Cortex of kidney (tissue), 1 donor: ENCODE measurements at places on chromosomes 4 and X.

- DNase-seq, result no peak
Observed at GRCh38 chr4:16942491-16942890, 44.0 kb upstream of the LDB2 start.

GRCh38 chrX:96438803-96439202, 245.8 kb upstream of the DIAPH2 start:
- no peak for DNase-seq

- no peak for DNase-seq
Observed at GRCh38 chr4:111400741-111401140, 744.5 kb upstream of the FAM241A start.

- no peak for DNase-seq
Observed at GRCh38 chr4:176794151-176794550, 1.4 kb upstream of the VEGFC start.

DNA sequence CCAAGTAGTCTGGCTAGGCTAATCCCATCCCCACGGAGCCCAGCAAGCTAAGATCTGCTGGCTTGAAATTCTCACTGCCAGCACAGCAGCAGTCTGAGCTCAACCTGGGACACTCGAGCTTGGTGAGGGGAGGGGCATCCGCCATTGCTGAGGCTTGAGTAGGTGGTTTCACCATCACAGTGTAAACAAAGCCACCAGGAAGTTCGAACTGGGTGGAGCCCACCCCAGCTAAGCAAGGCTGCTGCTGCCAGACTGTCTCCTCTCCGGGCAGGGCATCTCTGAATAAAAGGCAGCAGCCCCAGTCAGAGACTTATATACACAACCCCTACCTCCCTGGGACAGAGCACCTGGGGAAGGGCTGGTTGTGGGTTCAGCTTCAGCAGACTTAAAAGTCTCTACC, 639.6 kb downstream of the IQCM start:
- DNase-seq, result no peak

DNA sequence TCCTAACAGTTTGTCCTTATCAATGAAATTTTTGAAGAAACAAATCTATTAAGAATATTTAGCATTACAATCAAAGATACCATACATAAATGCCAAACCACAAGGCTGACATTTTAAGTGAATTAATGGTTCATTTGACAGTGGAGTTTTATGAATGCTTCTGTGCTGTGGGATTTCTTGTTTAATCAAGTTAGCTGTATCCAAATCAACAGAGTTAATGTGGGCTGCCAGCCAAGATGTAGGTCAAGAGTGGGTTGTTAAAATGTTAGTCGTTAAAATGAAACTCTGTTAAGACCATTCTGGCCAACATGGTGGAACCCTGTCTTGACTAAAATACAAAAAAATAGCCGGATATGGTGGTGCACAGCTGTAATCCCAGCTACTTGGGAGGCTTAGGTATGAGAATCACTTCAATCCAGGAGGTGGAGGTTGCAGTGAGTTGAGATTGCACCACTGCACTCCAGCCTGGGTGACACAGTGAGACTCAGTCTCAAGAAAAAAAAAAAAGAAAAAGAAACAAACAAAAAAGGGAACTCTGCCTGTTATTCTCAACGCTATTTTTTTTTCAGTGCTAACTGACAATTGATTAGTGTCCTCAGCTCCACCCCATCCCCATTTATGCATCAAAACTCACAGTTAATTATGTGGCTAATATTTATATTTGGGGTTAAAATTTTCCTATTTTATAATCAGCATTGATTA, 20.2 kb downstream of the GPAT3 start:
- no peak for DNase-seq

DNA sequence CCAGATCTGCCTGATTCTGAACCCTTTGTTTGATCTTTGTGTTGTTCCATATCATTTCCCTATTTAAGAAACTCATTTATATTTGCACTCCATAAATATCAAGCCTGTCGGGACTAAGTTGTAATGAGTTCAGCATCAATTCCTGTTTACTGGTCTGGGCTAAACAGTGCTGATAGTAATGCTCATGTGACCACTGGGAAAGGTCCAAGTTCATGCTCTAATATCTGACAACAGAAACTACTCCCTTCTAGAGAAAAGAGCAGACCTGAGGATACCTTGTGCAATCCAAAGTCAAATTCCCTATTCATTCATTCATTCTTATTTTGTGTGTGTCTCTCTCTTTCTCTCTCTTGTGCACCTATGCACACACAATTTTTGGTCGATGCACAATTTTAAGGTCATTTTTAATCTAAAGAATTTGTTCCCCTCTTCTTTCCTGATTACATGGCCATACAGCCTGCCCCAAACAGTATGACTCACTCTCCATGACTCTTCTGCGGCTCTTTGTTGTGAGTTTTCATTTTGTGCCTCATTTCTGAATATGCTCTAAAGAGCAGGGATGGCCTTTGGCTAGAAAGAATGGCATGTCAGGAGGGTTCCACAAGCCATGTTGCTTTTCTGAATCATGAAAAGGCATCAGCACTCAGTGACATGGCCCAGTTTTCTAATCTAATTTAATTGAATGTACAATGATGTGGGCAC, 664.3 kb downstream of the RPA4 start:
- DNase-seq, result no peak

DNA sequence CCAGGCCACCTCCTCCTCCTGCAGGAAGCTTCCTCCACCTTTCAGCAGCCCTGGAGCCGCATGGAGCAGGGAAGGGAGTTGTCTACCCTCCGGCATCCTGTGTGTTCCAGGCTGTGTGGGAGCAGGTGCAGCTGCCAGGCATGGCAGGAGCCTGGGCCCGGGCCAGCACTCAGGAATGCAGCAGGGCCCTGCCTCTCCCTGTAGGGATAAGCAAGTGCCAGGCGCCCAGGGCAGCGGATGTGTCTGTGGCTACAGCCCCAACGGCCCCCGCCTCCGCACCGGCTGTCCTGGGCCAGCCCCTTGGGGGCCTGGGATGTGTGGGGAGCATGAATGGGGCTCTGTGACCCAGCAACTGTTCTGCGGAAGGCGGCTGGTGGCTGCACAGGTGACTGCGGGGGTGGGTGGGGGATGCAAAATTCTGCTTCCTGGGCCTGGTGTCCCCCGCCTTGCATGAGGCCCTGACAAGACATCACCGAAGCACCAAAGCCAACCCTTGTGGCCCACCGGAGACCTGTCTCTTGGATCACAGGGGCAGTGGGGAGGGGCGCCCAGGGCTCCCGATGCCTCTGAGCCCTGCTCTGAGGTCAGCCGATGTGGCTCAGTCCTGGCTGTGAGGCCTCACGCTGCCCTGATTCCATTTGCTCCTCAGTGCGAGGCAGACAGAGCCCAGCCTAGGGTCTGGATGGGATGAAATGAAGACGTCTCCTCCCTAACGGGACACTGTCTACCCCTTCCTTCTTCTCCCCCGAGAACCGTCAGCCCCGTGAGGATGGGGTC, 1.4 kb upstream of the DOK7 start:
- DNase-seq, result no peak

- DNase-seq, result no peak
Observed at GRCh38 chr4:7166237-7166636, 26.1 kb upstream of the SORCS2 start.

- DNase-seq, result no peak
Observed at GRCh38 chrX:13697455-13697854, 8.5 kb downstream of the RAB9A start.

DNA sequence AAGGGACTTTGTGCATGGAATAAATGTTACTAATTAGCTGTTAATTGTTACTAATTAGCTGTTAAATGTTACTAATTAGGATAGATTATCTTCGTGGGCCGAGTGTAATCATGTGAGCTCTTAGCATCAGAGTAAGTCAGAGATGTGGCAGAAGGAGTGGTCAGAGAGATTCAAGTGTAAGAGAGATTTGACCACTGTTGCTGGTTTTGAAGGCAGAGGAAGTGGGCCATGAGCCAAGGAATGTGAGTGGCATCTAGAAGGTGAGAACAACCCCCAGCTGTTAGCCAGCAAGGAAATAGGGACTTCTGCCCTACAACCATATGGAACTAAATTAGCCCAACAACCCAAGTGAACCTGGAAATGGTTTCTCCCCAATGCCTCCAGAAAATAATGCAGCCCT, 28.2 kb downstream of the ODAPH start:
- no peak for DNase-seq

DNA sequence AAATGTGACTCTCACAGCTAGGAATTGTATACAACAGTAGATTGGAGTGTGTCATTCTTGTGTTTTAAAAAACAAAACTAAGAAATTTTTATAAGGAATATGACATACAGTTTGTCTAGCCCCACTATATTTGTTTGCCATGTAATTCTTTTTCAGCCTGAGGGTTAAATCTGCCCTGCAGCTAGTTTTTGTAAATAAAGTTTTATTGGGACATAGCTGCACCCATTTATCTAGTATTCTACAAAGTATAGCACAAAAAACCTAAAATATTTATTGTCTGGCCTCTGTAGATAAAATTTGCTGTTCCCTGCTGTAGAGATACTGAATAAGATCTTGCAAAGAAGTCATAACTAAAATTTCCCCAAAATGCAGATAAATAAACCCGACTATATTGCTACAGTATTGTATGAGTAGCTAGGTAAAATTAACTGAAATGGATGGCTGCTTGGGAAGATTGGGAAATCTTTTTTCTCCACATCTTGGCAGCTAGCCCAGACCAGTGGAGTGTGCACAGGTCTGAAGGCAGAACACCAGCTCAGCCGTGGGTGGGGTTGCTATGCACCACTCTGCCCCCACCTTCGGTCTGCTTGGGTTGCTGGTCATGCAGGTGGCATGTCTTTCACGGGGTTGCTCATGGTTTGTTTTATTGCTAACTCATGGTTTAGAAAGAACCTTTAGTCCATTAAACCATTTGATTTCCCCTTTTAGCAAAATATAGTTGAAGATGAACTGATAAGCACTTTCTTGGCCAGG, 127.9 kb downstream of the KLHL8 start:
- no peak for DNase-seq

GRCh38 chr4:55444827-55445226, 49.1 kb downstream of the TMEM165 start:
- DNase-seq, result no peak

DNA sequence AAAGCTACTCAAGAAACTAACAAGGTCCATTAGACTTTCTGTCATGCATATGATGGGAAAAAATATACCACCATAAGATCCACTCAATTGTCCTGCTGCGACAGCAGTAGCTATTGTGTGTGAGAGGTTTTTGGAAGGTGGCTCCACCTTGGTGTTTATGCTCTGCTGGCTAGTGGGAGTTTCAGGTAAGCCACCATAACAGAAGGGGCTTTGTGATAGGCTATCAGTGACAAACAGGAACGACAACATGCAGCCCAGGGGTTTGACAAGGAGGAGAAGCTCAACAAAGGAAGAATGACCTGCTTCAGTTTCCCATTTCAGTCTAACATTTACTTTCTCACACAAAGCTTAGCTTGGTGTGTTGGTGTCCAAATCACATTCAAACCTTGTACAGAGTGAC, 182.6 kb downstream of the ATOH1 start:
- DNase-seq, result no peak

GRCh38 chr4:96775501-96775900, 935.6 kb downstream of the PDHA2 start:
- DNase-seq, result no peak

- no peak for DNase-seq
Observed at GRCh38 chrX:2536141-2536540, 35.4 kb upstream of the DHRSX start.

- DNase-seq, result no peak
Observed at GRCh38 chr4:78691334-78691754, 84.8 kb upstream of the BMP2K start.

DNA sequence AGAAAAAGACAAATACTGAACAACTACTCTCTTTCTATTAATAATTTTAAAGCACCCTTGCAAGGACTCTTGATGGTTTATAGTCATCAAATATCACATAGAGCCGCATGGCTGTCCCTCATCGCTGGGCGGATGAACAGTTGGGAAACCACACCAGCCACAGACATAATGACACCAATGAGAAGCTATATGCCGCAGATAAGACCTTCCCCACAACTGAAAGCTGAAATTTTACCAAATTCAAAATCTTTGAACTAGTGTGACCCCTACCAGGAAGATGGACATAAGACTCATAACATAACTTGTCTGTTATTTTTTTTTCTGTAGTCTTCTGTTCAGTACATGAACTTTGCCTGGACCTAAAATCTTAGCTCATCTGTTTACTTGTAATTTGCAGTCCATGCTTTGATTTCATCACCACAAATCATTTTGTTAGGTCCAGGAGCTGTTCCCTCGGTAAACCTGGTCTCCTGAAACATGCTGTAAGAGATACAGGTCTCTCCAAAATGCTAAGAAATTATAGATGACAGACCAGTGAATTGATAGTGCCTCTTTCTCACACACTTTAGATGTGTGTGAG, 157.3 kb upstream of the RAPGEF2 start:
- no peak for DNase-seq

GRCh38 chrX:115023139-115023538, 5.7 kb upstream of the IL13RA2 start:
- DNase-seq, result no peak

DNA sequence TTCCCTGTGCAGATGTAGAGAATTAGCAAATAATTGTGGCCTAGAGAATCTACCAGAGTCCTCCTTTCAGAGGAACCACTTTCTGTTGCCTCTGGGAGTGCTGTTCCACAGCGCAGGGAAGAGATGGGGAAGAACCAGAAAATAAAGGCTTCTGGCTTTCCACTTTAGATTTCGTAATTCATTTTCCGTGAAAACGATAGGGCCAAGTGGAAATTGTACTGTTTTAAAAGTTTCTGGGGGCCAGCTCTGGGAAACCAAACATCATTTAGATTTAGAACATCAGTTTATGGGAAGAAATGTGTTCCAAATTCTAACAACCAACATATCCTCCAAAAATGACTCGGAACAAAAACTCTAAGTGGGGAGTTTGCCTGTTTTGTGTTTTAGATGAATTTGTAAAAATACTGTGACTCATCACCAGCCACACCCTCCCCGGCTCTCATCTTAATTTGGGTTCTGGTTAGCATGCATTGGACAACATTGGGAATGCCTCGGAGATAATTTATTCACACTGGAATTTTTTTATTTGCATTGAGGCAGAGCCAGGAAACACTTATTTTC, 65.2 kb upstream of the LNX1 start:
- DNase-seq, result no peak

DNA sequence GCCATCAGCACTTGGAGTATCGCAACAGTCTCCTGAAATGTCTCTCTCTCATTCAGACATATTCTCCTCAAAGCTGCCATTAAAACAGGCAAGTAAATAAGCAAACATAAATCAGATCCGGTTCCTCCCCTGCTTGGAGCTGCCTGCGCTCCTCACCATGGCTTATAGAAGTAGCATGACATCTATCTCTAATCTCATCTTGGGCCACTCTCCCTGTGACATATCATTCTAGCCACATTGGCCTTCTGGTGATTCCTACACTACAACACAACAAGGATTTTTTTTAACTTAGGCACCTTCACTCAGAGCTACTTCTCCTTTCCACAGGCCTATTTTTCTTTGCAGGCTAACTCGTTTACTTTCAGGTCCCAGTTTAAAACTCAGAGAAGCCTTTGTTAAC, 387.9 kb downstream of the ARHGAP24 start:
- no peak for DNase-seq

- DNase-seq, result no peak
Observed at GRCh38 chr4:121484633-121485032, 103.8 kb upstream of the QRFPR start.

- no peak for DNase-seq
Observed at GRCh38 chrX:118392716-118393115, 46.8 kb downstream of the WDR44 start.

- DNase-seq, result no peak
Observed at GRCh38 chr4:165539801-165540200, 161.0 kb downstream of the CPE start.

GRCh38 chrX:15269618-15270521, at the start of gene ASB9:
Gene ASB9, minus strand, starts transcription at chrX:15270083. Its CDS starts 209 bp downstream, at chrX:15269874.
- DNase-seq, result no peak
